ENCODE measurements at places on chromosomes 7 and 10.
A peak's percentile ranks its signal among the peaks of the same experiment; 100 is the strongest.

GRCh38 chr7:83452256-83452655 is 196.7 kb downstream of the SEMA3E start:
- no peak for DNase-seq

- DNase-seq = peak; percentile 90
These were observed 67.4 kb downstream of the ZNF92 start for GRCh38 chr7:65441010-65441409.

DNA sequence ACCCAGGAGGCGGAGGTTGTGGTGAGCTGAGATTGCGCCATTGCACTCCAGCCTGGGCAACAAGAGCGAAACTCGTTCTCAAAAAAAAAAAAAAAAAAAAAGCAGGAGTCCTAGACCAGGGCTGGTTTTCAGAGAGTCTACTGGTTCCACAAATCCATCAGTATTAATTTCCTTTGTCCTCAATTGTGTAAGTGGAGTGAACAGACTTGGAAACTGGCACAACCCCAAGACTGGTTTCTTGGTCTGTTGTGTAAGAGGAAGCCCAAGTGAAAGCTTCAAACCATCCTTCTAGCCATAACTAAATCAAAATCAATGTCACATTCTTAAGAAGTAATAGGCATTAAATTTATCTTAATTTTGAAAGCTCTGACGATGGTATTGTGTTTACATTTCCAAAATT is 213.6 kb downstream of the DGKI start:
- no peak for DNase-seq

DNA sequence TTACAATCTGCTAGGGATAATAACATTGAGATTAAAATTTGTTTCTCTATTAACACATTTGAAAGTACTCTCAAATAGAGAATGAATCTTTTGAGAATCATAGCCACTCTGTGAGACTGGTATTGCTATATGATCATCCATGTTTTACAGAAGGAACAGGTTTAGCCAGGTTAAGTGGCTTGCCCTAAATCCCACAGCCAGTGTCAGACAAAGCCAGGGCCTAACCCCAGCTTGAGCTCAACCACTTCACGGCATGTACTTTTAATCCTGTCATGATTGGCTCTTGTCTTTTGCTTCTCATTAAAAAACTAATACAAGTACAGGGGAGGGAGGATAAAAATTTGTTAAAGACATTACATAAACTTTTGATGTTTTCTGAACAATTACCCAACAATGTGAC is 3.8 kb upstream of the ZNRF2 start:
- no peak for DNase-seq

- DNase-seq = no peak
These were observed 693.9 kb downstream of the PARD3 start for GRCh38 chr10:34121125-34121753.
